CD4-positive, alpha-beta memory T cell (primary cell): ENCODE measurements at places on chromosomes 16 and 17.

DNA sequence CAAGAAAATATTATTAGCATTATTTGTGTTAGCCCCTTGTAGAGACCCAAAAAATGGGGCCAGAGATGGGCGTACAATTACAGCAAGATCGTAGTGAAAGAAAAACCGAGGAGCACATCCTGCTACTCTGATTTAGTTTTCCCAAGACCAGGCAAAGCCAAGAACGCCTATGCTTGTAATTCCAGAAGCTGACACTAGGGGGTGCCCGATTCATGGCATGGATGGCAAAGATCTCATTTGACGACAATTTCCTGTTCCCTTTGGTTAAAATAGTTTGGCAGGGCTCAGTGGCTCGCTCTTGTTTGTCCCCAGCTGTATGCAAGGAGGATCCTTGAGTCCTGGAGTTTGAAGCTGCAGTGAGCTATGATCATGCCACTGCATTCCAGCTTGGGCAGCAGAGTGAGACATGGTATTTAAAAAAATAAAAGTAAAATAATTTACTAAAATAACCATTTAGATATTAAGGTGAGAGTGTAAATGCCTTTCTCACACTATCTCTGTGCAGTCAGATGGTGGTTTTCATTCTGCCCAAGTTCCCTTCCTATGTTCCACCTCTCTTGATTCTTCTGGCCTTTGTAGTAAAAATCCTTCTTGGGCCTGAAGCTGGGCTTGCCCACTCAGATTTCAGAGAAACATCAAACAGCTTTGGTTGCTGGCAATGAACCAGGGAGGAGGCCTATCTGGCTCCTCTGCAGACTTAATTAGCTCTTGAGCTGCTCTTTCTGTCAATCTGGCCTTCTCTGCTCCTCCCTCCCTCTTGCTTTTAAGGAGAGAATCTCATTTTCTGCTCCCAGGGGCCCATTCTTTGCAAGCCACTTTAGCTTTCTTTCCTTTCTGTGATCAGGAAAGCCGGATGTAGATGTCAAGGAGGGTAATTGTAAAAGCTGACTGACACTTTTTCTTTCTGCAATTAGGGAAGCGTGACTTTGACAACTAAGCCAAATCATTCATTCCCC is 31.2 kb downstream of the TMEM238L start:
- no peak for DNase-seq

DNA sequence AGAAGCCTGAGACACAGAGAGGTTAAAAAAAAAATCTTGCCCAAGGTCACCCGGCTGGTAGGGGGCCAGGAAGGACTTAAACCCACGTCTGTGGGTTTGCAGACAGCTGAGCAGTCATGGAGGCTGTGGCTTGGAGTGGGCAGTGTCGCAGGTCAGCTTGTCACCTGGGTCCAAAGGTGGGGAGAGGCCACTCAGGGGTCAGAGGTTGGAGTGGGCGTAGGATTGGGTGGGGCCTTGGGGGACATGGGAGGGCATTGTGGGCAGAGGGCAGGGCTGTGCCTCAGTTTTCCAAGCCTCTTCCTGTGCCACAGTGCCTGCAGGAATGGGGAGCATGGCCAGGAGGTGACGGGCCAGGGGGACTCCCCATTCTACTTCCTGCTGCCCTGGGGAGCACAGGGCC is 2.0 kb upstream of the NDRG4 start:
- DNase-seq, result no peak

GRCh38 chr17:17754719-17755686 is 73.7 kb downstream of the RAI1 start:
- DNase-seq, result no peak

DNA sequence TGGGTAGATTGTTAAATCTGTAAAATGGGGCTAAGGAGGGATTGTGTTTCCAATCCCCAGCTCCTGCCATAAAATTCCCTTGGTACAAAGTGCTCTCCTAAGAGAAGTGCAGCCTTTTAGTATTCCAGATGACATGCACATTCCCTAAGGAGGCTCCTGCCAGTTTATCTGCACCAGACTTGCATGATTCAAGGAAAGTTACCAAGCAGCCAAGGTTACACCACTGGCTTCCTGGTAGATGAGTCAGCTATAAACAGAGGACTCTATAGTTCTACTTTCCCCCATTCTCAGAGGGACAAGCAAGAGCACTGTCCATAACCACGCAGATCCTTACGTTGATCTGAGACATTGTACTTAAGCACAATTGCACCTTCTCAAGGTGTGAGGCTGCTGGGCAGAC is 1.9 kb downstream of the CALB2 start:
- no peak for DNase-seq

DNA sequence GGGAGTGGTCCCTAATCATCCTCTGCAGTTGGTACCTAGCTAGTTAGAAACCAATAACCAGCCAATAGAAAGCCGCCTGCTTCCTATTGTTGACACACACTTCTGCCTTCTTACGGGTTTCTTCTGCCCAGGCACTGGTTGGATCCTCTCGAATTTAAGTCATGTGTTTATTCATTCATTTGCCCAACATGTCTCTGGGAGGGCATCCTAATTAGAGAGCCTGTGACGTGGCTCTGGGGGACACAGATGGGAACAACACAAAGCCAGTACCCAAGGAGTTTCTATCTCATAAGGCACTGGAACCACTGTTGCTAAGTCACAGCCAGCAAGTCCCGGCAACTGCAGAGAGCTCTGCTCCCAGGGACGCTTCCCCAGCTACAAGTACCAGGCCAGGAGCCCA is 300.7 kb upstream of the TNRC6C start:
- no peak for DNase-seq

- no peak for DNase-seq
Observed at GRCh38 chr17:18004884-18005305, 32.2 kb downstream of the DRC3 start.

- DNase-seq, result no peak
Observed at GRCh38 chr17:59292174-59292523, 39.3 kb upstream of the YPEL2 start.

GRCh38 chr17:29789196-29790170 is 140.5 kb downstream of the SSH2 start:
- no peak for DNase-seq

GRCh38 chr17:73952480-73953205 is 250.8 kb upstream of the RPL38 start:
- peak; percentile 12 for DNase-seq

- DNase-seq, result no peak
Observed at GRCh38 chr17:8481089-8481488, 45.4 kb downstream of the NDEL1 start.

DNA sequence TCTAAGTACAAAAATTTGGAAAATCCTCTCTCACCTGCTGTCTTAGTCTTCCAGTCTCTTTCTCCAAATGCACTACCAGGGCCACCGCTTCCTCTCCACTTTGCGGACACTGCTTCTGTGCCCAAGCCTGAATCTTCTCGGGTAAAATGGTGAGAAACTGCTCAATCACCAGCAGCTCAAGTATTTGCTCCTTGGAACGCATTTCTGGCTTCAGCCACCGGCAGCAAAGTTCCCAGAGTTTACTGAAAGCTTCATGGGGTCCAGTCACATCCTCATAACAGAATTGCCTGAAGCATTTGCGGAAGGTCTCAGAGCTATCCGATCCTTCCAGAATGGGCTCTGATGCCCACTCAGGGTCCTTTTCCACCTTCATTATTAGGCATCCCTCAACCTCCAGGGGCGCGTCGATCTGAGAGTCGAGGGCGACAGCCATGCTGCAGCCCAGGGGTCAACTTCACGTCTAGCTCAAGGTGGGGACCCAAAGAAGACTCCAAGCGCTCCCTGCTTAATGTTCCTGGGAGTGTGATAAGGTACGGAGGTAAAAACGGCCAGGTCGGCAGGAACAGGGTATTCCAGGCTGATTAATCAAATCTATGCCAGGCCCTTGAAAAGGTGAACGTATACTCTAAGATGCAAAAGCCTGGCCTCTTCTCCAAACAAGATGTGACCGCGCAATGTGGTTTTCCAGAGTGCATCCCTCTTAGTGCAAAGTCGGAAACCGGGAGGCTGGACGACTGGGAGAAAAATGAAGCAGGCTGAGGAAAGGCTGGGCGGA is 763 bp downstream of the ZKSCAN2 start:
- no peak for DNase-seq

DNA sequence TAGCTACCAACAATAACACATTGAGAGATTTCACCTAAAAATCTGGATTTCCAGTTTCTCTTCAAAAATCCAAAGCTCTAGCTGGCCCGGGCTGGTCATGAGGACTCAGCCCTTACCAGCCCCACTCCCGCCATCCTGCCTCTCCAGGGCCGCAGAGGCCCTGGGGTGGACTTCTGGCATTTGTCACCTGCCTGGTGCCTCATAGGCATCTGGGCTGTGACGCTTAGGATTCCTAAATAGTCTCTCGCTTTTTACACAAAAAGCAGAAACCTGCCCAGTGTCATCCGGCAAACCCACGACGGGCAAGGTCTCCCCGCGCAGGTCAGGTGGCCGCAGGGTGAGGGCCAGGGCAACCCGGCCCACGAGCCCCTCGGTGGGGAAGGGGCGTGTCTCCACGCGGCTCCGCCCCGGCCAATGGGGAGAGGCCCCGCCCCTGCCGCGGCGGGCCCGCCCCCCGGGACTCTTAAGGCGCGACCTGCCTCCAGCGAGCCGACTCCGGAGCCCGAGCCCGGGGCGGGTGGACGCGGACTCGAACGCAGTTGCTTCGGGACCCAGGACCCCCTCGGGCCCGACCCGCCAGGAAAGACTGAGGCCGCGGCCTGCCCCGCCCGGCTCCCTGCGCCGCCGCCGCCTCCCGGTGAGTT is at the start of gene VASN:
Gene VASN (plus strand): TSS at position 492 of the 644 bp plus-strand sequence. CDS start 9,030 bp downstream, outside the sequence.
- peak; percentile 78 for DNase-seq

- no peak for DNase-seq
Observed at GRCh38 chr17:2137342-2138098, 82.6 kb downstream of the HIC1 start.

GRCh38 chr17:67459985-67460384 is 82.9 kb downstream of the PITPNC1 start:
- DNase-seq, result no peak

DNA sequence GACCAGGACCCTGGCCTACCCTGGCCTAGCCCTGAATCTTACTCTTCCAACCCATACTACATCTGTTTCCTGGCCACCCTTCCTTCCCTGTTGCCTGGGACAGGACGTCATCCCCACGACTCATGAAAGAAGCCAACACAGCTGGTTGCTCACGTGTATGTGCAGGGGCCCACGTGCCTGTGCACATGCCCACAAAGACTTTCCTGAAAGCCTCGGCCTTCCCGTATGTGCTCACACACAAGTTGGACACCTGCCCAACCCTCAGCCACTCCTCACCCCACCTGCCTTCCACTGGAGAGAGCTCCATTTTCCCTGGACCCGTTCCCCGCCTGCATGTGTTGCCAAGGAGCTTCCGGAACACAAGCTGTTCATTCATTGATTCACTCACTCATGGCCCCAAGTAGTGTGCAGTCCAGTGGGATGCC is 7.0 kb downstream of the PLXDC1 start:
- DNase-seq, result no peak

DNA sequence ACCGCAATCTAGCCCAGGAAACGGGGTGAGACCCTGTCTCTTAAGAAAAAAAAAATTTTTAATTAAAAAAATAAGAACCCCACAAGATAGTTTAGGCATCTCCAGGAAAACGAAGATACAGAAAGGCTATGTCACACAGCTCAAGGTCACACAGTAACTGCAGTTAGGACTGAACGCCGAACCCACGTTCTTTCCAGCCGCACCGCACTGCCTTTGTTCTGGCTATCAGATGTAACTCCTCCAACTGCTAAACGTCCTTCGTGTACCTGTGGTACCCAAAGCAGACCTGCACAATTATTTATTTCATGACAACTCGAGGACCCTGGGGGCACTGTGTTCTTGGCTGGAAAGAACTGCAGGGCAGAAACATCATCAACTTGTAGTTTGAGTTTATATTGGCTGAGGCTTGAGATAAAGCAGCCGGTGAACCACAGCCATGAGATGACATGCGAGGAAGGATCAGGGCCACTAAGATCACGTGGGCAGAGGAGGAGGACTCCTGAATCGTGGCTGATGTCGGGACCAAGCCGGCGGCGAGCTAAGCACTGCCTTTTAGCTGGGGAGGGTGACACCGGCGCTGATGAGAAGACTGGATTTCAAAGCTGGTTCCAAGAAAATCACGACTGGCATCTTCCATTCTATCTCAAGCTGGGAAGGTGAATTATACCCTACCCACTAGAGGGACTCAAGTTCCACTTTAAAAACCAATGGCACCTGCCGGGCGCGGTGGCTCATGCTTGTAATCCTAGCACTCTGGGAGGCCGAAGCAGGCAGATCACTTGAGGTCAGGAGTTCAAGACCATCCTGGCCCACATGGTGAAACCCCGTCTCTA is 20.7 kb upstream of the MNT start:
- DNase-seq, result no peak

GRCh38 chr17:20111538-20111937 is 102.4 kb downstream of the SPECC1 start:
- DNase-seq, result no peak

GRCh38 chr17:63707151-63707550 is 7.2 kb upstream of the LIMD2 start:
- DNase-seq, result peak; percentile 33

- no peak for DNase-seq
Observed at GRCh38 chr17:36188891-36189306, 7.7 kb downstream of the CCL3L1 start.

GRCh38 chr16:7185165-7185564 is 147.5 kb upstream of the RBFOX1 start:
- DNase-seq, result no peak

GRCh38 chr16:26981266-26981938 is 85.3 kb upstream of the C16orf82 start:
- no peak for DNase-seq

DNA sequence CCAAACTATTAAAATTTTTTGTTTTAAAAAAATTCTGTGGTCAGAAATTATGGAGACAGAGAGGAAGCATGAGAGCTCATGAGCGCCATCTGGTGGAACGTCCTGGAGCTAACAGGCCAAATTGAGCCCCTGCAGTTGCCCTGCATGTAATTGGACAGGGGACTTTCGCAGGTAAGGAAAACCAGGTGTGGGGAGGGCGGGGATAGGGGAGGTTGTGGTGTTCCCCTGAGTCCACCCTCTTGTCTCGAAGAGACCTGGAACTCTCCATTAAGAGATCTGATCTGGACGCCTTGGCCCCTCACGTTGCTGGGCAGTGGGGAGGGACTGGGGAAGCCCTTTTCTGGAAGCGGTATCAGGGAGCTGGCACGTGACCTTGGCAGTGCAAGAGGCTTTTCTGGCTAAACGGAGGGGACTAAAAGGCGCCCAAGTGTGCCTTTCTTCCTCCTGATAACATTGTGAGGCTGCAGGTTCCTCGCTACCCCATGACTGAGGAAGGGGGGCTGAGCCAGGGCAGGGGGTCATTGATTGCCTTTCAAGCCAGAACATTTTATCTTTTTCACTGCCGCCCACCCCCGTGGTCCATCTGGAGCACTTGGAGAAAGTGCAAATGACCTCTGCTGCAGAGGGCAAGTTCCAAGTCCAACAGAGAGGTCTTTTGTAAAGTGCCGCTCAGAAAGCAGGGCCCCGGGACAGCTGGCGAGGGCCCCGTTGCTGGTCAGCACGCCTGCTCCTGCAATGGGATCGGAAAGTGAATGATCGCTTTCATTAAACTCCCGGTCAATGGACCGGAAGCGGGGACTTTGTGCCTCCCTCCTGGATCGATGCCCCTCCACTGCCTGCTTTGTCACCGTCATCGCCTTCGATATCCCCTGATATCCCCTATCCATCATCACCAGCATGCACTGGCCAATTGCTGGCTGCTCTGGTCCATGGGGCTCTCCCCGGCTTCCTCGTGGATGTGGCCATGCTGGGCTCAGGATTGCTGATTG is 18.4 kb downstream of the PDILT start:
- peak; percentile 19 for DNase-seq
